ENCODE measurements at places on chromosomes 1 and 21. TPM values are rescaled to one million over a fixed set of nuclear protein-coding genes. Genes with fewer than 3 reads are reported as not detected.

DNA sequence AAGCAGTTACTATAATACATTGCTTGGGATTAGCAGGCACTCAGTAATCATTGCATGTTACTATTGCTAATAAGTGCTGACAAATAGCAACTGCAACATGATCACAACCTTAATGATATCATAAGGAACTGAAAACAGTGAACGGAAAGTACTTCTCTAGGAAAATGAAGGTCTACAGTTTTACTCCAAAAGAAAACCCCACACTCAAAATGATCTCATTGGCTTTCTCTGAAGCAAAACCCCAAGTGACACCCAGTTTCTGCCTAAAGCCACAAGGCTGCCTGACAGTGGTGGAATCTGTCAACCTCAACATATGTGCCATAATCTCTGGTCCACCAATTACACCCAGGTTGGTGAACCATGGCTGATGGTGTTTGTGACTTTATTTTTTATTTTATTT is 137.6 kb downstream of the PTGER3 start:
- no peak for DNase-seq

GRCh38 chr21:44575307-44576024 is 1.9 kb downstream of the KRTAP10-4 start:
- peak; percentile 25 for DNase-seq

DNA sequence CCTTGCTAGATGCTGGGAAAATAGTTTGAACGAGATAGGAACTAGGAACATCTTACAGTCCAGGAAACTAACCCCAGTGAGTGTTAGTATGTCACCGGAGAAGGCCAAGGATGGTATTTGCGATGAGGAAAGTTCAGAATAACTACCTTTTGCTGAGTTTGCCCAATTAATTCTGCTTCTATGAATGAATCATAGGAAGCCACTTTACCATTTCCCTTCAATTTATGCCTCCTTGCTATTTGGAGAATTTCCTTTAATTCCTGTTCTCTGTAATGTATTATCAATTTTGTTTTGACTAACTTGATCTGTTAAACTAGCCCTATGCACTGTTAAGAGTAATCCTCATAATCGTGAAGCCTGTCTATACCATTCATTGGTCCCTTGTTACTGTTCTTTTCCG is 40.7 kb upstream of the HLX start:
- DNase-seq = no peak

DNA sequence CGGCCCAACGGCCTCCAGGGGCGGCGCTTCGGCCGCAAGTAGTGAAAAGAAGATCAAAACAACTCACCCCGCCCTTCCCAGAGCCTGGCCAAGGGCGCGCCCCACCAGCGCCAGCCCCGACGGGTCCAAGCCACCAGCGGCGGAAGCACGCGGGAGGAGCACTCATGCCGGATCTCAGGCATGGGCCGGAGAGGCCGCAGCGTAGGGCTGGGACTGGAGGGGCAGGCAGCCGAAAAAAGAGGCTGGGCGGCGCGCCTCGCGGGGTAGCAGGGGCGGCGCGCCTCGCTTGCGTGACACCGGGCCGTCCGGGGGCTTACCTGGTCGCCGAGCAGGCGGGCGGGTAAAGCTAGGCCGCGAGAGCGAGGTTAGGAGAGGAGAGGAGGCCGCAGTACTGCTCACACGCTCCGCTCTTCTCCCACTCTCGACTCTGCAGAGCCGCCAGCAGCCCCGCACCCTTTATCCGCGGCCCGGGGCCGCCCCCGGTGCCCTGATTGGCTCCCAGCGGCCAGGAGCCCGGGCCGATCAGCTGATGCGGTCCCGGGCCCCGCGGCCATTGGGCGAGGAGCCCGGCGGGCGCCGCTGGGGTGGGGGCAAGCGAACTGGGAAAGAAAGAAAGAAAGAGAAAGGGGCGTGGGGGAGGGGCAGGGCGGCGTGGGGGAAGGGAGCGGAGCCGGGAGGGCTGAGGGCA is at the start of gene GLUL:
Gene GLUL, minus strand, starts transcription at position 429 of the 688 bp plus-strand sequence. CDS start 3,053 bp downstream, outside the sequence.
- peak; percentile 78 for DNase-seq

The CHML gene
- total RNA-seq = 10.0 TPM

- DNase-seq = no peak
Measured at GRCh38 chr21:41500931-41501381, 7.0 kb downstream of the TMPRSS2 start.

The ZYG11A gene
- 0.35 TPM for total RNA-seq

DNA sequence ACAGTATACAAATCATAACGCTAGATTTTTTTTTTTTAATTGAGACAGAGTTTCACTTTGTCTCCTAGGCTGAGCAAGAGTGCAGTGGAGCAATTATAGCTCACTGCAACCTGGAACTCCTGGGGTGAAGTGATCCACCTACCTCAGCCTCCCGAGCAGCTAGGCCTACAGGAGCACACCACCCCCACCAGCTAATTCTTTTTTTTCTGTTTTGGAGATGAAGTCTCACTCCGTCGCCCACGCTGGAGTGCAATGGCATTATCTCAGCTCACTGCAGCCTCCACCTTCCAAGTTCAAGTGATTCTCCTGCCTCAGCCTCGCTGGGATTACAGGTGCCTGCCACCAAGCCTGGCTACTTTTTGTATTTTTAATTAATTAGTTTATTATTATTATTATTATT is 21.3 kb downstream of the NPR1 start:
- DNase-seq = no peak

- no peak for DNase-seq
Measured at GRCh38 chr1:235739124-235739523, 89.5 kb upstream of the GNG4 start.

The HSD3B1 gene
- not detected for total RNA-seq
